ENCODE measurements at places on chromosomes 7 and 10.

GRCh38 chr10:28177944-28178637, 124.8 kb downstream of the MPP7 start:
- no peak for DNase-seq

GRCh38 chr10:113441220-113441619, 111.6 kb upstream of the HABP2 start:
- no peak for DNase-seq

DNA sequence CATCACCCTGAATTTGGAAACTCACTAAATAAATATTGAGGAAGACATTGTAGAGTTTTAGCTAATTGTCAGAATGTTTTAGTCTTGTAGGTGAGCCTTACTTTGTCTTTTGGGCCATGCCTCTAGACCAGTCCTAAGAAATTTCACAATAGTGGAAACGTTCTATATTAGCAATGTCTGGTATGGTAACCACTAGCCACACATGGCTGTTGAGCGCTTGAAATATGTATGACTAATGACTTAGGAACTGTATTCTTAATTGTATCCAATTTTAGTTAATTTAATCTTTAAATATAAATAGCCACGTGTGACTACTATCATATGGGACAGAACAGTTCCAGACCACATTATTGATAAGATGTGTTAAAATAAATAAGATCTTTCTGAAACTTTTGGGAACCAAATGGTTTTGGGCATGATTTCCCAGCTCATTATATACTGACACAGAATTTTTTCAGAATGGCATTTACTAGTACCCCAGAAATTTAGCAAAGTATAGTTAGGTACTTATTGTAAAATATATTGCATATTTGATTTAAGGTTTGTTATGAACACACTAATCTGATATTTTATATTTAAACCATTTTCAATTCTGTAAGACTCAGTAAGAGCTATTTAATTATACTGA, 95.0 kb downstream of the VPS50 start:
- no peak for DNase-seq

GRCh38 chr10:59075576-59075975, 100.9 kb upstream of the PHYHIPL start:
- DNase-seq, result no peak

- DNase-seq, result no peak
Measured at GRCh38 chr7:150735596-150736358, 1.4 kb upstream of the GIMAP5 start.

- DNase-seq, result no peak
Measured at GRCh38 chr10:91335147-91335546, 75.0 kb upstream of the HECTD2 start.

- no peak for DNase-seq
Measured at GRCh38 chr10:3482200-3482993, 302.6 kb downstream of the KLF6 start.

- DNase-seq, result no peak
Measured at GRCh38 chr10:3525832-3526449, 259.1 kb downstream of the KLF6 start.

DNA sequence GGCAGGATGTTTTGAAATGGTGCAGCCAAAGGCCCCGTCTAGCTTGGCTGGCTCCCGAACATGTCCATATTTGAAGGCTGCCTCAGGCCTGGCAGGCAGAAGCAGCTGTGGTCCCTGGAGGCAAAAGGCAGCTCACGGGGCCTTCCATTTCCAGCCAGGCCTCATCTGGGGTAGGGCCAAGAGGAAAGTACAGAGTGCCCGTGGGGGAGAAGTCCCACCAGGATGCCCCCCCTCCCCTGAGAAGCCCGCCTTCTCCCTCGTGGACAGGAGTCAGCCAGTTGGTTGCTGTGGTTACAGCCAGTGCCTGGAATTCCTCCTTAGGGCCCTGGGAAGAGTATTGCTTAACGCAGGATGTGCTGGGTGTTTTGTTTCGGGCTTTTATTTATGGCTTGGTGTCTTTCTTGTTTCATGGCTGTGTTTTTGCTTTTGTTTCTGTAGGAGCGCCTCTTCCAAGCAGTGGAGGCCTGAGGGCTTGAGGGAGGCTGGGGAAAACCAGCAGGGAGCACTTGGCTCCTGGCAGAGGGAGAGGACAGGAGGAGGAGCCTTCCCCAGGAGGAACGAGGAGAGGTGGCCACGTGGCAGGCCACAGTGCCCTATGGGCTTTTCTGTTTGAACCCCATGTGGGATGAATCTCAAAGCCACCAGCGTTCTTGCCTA, 45.4 kb downstream of the CHST3 start:
- no peak for DNase-seq

DNA sequence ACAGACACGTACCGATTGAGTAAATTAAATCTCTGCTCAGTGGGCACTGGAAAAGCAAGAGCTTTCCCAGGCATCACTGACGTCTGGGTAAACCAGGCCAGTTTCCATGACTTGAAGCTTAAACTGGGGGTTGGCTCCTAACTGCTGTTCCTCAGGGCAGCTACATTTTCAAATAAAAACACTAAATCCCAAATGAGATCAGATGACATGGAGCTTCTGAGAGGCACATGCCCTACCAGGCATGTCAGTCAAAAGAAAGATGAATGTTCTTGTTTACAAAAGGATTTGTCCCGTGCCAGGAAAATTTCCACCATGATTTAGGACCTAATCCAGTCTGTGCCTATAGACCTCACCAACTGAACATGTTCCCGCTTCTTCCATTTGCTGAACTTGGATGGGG, 220.2 kb downstream of the KCNMA1 start:
- no peak for DNase-seq

DNA sequence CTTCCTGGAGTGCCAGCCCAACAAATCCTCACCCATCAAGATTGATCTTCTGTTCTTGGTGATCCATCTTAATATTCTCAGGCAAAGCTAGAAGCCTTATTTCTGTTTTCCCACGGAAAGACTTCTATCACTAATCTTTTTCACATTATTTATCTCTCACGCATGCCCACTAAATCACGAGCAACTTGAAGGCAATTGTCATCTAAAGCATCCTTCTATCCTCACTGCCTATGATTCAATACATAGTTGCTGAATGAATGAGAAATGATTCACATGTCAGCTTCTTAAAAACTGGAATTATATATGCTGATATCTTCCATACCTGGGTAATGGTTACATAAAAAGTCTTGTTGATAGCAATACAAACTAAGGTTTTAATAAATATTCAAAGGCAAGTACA, 12.6 kb upstream of the COL1A2 start:
- no peak for DNase-seq

GRCh38 chr10:118308664-118309063, 33.5 kb downstream of the FAM204A start:
- no peak for DNase-seq

DNA sequence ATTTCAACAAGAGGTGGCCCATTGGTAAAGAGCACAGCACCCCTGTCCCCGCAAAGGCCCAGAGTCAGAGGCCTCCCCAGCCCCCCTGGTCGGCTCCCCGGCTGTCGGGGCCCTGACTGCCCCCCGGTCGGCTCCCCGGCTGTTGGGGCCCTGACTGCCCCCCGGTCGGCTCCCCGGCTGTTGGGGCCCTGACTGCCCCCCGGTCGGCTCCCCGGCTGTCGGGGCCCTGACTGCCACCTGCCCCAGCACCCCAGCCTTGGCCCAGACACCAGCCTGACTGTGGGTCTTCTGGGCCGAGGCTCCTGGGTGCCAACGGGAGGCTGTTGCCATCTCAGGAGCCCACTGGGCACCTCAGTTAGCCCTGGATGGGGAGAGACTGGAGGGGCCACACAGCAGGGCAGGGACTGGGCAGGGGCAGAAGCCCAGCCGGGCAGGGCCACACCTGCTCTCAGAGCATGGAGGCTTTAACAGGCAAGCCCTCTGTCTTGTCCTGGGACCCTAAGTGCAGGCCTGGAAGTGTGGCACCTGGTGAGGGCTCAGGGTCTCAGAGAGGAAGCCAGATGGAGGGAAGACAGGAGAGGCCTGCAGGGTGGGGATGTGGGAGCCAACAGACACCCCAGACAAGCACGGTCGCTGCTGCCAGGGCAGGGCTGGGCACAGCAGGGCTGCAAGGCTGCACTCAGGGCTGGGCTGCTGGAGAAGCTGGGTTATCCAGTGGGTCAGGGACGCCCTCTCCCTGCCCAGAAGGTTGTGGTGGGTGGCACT, 56.5 kb downstream of the JAKMIP3 start:
- DNase-seq, result no peak

- DNase-seq, result no peak
Measured at GRCh38 chr7:73908123-73908611, 47.2 kb downstream of the TMEM270 start.

DNA sequence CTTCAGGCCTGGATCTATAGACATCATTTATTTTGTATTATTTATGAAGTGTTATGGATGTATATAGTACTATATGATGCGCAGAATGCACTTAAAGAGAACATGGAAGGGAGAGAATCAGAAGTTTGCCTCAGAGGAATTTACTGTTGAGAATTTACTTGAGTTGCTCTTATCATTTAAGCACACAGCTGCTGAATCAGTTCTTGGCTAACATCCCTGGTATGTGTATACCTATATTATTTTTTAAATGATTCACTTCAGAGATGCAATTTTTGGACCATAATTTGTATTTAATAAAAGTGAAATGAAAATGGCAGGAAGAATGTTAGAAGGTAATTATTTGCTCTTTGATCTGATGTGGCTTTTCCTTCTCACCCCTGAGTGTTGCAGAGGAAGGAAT, 191.6 kb downstream of the BICC1 start:
- DNase-seq, result no peak

- DNase-seq, result peak; percentile 61
Measured at GRCh38 chr10:122342293-122343134, 32.0 kb upstream of the PLEKHA1 start.
